ENCODE measurements at places on chromosomes 3 and 15.
A peak's percentile ranks its signal among the peaks of the same experiment; 100 is the strongest.

DNA sequence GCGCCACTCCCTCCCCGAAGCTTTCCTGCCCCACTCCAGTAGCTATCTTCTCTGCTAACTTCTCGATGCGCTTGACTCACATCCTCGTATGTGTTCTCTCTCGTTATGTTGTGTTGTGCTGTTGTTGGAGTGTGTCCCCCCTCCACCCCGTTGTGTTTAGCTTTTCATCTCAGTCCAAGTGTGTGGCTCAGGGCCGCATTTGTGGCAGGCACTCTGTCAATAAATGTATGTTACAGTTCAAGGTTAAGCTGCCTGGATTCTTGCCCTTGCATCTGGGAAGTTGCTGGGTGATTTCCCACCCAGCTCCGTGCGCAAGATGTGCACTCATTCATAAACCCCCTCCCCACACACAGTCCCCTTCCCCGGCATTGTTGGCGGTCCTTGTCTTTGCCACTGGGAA lies 71.9 kb downstream of the PGPEP1L start:
- no peak for DNase-seq

DNA sequence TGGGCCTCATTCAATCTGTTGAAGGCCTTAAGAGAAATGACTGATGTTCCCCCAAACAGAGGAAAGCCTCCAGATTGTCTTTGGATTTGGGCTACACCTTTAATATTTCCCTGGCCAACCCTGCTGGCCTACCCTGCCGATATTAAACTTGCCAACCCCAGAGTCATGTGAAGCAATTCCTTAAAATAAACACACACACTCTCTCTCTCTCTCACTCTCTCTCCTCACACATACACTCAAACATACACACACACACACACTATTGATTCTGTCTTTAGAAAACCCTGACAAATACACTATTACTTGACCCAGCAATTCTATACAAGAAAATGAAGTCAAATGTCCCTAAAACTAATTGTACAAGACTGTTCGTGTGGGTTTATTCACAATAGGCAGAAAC lies 109.9 kb upstream of the ST8SIA2 start:
- DNase-seq = no peak

DNA sequence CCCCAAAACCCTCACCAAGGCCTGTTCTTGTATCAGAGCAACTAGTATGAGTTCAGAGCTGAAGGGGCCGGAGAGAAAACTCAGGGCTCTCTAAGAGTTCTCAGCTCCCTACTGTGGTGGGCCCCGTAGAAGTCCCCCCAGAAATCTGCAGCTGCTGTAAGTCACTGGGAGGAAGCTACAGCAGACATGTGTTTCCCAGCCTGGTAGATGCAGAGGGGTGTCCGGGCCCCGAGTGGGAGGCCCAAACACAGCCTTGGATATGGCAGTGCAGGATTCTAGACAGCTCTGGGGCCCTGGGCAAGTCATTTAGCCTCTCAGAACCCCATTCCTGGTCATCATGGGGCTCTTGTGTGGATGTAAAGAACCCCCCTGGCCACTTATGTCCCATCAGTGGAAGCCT lies 39.2 kb upstream of the CSPG4 start:
- DNase-seq = no peak

GRCh38 chr3:40179016-40179415 lies 130.5 kb upstream of the EIF1B start:
- DNase-seq = peak; percentile 61

DNA sequence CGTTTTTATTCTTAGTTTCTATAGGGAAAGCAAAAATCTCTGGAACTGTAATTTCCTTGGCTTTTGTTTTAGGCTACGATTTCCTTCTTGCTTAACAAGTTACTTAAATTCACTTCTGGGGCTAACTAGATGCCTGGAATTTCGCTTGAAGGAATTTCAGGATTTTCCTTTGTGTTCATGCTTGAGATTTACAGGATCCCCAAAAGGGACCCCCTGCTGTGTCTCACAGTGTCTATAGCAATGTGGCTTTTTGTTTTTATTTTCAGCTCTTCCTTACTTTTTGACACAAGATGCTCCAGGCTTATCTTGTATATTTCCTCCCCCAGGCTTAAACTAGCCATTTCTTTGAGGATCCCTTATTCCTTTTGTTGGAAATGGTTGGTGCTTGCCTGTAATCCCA lies 95.5 kb upstream of the DPPA4 start:
- no peak for DNase-seq

DNA sequence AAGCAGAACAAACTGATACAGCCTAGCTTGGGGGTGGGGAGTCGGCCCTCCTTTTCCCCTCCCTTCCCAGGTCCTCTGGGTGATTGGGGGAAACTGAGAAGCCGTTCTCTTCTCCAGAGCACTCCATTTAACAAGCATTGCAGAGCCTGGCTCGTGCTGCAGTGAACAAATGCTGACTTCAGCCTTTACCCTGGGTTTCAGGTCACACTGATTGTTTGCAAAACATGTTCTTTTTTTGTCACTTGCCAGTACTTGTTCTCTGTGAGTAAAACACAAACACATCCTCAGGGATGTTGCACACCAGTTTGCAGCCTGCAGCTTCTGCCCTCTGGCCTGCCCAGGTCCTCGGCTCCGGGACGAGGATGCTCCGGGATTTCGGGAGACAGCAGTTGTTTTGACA lies 132.8 kb downstream of the PGPEP1L start:
- DNase-seq = no peak

DNA sequence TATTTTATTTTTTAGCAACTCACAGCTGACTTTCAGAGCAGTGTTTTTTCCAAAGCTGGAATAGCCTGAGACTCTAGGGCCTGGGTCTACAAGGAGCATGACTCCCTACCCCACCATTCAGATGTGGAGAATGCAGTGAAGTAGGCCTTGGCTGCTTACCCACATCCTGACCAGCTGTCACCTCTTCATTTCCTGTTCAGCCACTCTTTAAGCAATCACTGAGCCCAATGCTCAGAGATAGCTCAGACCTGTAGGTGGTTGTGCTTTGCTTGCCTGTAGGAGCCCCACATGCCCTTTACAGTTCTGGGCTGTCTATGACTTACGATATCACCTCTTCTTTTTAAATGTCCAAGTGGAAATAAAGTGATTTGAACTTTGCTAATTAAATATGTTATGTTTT lies 148.1 kb downstream of the NEK11 start:
- no peak for DNase-seq

GRCh38 chr3:134850761-134851160 lies 55.7 kb downstream of the EPHB1 start:
- no peak for DNase-seq

GRCh38 chr3:147358144-147358992 lies 48.0 kb downstream of the ZIC4 start:
- no peak for DNase-seq

- DNase-seq = no peak
Measured at GRCh38 chr3:130905551-130905950, 11.7 kb downstream of the ATP2C1 start.

GRCh38 chr3:12875857-12876836 lies 34.8 kb upstream of the RPL32 start:
- no peak for DNase-seq

GRCh38 chr15:70308011-70308734 lies 210.5 kb upstream of the TLE3 start:
- DNase-seq = no peak

GRCh38 chr15:36177590-36178302 lies 401.7 kb upstream of the CDIN1 start:
- peak; percentile 79 for DNase-seq

DNA sequence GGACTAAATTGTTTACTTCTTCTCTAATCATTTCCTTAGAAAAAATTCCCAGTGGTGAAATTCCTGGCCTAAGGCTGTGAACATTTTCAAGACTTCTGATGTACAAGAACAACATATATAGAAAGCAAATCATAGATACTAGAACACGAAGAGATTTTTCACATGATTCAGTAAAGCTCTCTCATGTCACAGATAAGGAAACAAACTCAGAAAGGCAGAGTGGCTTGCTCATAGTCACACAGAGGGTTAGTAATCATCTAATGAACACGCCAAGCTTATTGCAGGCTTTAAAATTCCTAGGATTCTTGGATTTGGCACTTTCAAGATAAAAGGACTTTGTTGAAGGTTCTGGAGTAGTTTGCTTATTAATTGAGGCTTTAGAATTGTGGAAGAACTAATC lies 26.2 kb downstream of the CRTAP start:
- DNase-seq = no peak

GRCh38 chr3:71987828-71988227 lies 202.9 kb upstream of the PROK2 start:
- DNase-seq = no peak

DNA sequence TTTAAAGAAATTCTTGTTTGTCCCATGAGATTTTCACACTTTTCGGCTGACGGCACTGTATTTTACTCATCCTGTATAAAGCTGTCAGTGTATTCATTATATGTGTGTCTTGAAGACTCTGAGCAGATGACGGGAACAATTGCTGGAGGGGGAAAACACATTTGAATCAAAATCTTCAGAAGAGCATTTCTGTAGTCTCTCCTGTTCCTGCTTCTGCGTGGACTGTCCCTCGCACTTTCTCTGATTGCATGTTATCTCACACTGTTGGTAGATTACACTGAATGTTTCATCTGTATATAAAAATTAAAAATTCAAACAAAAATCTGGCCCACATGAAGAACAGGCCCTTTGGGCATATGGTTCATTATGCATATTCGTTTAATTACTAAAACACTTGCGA lies 184.9 kb downstream of the MCTP2 start:
- DNase-seq = no peak

DNA sequence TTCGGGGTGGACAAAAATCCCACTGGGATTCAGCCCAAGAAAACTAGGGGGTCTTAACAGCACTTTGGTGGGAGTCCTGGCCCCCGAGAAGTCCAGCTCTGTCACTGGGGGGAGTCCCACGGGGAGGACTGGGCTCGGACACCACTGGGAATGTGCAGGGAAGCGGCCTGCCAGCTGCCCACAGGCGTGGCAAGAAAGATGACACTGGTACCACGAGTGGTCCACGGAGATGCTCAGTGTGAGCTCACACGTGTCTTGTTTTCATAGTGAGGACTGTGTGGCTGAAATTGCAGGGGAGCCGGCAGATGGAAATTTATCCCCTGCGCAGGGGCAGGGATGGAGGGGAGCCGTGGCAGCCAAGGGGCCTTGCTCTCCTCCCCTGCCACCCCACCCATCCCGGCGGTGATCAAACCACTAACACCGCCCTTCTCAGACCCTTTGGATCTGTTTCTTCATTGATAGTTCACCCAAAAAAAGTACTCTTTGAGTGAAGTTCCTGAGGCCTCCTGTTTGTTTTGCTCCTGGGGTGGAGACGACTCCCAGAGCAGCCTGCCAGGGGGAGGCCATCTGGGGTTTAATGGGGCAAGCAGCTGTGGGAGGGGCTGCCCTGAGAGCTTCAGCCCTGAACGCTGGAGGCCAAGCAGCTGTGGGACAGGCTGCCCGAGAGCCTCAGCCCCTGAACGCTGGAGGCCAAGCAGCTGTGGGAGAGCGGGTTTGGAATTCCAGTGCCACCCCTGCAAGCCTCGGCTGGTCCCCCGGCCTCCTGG lies 130.9 kb downstream of the LRRK1 start:
- no peak for DNase-seq

- DNase-seq = no peak
Measured at GRCh38 chr3:16765661-16766060, 119.1 kb upstream of the PLCL2 start.

GRCh38 chr3:165210132-165210531 lies 13.9 kb upstream of the SLITRK3 start:
- DNase-seq = peak; percentile 3

- no peak for DNase-seq
Measured at GRCh38 chr3:175731543-175731942, 872.4 kb downstream of the NAALADL2 start.

DNA sequence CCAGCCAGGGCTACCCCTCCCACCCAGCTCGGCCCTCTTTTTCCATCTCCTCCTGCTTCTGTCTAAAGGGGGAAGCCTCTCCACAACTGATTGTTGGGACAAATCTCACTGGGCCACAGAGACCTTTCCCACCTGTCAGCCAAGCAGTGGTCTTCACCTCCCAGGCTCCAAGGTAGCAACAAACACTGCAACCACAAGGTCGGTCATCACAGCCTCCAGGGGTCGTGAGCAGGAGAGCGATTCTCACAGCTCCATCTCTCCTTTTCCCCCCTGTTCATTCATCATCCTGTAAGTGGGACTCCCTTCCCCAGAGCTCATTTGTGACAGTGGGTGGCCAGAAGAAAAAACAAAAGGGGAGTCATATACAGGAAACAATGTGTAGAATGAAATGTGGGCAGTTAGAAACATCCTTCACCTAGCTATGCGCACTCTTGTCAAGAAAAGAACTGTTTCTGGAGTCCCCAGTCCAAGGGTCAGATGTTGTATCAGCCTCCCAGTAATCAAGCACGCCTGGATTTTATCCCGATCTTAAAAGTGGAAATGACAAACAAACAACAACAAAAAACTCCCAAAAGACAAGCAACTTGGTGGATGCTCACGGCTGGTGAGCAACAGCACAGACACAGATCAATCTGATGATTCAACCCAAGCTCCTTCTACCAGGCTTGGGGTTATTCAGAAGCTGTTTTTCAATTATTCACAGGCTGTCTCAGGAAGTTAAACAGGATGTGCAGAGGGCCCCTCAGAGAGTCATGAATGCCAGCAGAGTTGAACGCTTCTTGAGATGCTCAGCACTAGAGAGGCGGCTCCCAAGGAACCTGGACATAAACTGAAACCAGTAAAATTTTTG lies 22.4 kb downstream of the LYZL4 start:
- no peak for DNase-seq

Measured in NCI-H345 (cell line).